ACHN (cell line): ENCODE measurements at places on chromosomes 3 and 15.

GRCh38 chr3:184808021-184808420 is 3.9 kb upstream of the VPS8 start:
- peak; percentile 45 for DNase-seq

DNA sequence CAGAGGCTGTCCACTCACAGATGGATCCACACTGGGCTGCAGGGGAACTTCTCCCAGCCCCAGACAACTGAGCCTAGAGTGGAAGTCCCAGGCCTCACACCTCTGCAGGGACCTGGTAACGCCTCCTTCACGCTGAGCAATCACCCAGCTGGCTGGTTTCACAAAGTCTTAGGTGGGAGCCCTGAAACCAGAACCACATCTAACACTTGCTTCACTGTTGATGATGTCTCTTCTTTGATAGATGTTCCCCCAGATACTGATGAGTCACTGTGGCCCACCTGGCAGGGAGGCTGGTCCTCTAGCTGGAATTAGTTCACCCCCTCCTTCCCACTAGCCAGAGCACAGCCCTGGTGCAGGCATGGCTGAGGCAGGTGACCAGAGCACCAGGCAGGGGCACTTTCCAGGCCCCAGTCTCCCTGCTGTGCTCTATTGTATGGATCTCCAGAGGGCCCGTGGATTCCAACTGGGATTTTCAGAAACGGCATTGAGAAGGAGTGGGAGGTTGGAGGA is 33.5 kb downstream of the MYL3 start:
- DNase-seq = no peak

GRCh38 chr3:158106766-158107471 is 699 bp upstream of the SHOX2 start:
- peak; percentile 28 for DNase-seq

DNA sequence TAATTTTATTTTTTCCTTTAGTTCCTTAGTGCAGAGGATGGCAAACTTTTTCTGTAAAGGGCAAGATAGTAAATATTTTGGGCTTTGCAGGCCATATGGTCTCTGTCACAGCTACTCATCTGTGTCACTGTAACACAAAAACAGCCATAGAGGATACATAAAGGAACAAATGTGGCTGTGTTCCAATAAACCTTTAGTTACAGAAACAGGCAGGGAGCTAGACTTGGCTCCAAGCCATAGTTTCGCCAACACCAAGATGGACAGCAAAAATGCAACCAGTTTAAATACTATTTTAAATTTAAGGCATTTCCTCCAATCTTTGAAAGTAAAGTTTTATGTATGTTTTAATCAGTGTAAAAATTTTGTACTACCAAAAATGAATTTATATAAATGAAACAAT is 753.4 kb downstream of the FHIT start:
- no peak for DNase-seq

DNA sequence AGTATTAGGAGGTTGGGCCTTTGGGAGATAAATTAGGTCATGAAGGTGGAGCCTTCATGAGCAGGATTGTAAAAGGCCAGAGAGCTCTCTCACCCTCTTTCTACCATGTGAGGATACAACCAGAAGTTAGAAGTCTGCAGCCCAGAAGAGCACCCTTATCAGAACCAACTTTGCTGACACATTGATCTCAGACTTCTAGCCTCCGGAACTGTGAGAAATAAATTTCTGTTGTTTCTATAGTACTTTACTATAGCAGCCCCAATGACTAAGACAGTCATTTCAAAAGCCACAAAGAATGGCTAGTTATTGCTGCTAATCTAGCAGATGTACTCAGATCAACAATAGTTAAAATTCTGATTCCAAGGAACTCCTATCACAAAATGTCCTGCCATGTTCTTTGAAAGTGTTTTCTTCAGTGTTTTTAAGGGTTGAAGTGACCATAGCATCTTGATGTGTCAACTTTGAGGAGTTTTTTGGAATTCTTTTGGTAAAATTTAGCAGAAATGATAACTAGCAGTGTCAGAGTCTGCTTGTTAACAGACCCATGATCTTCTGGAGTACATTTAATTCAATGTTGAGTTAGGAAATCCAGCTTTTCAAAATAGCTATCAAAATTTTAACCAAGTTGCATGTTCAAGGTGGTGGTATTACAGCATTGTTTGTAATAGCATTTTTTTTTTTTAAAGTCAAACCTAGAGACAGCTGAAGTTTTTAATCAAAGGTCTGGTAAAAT is 10.3 kb downstream of the DZIP3 start:
- DNase-seq = no peak

DNA sequence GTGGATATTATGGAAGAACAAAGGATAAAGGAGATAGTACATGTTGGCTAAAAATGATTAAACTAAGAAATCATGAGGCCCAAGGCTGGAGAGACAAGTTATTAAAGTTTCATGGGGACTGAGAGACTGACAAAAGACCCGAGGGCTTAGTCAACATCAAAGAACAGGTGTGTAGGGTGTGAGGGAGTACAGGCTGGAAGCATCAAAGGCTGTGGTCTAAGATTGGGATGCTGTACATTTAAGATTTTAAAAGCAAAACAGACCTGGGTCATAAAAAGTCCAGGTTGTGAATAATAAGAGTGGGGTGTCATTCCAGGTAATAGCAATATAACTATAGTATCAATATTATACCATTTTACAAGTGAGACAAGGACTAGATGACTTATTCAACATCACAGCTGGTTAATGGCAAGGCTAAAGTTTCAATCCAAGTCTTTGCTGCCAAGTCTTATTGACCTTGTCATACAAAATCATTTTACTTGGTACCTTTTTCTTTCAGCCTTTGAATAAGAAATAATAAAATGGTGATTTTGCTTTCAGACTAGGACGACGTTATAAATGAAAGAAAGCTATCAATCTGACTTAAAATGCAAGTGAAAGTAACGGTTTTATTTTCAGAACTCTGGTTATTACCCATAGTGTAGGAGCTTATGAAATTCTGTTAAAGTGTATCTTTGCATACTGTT is 211.6 kb downstream of the TNIK start:
- no peak for DNase-seq
